Effector memory CD8-positive, alpha-beta T cell (primary cell): ENCODE measurements at places on chromosomes 11 and 22.

- DNase-seq = no peak
- no peak overlapping the region for H3K27ac ChIP-seq
- H3K4me3 ChIP-seq = no peak overlapping the region
- H3K4me1 ChIP-seq = no peaks in the 10 kb centered on the region
These were observed 112.0 kb upstream of the ARHGAP42 start for GRCh38 chr11:100574894-100575769.

GRCh38 chr11:2792381-2793250 is 92.8 kb upstream of the KCNQ1OT1 start:
- peak overlapping the region; percentile 77 for H3K4me3 ChIP-seq
- peak overlapping the region; percentile 27 for H3K27ac ChIP-seq
- H3K4me1 ChIP-seq = peaks cover 6% of the 10 kb centered on the region
- no peak for DNase-seq
- H3K27me3 ChIP-seq = peaks cover 17% of the 10 kb centered on the region
- peaks cover 4% of the 10 kb centered on the region for H3K36me3 ChIP-seq

DNA sequence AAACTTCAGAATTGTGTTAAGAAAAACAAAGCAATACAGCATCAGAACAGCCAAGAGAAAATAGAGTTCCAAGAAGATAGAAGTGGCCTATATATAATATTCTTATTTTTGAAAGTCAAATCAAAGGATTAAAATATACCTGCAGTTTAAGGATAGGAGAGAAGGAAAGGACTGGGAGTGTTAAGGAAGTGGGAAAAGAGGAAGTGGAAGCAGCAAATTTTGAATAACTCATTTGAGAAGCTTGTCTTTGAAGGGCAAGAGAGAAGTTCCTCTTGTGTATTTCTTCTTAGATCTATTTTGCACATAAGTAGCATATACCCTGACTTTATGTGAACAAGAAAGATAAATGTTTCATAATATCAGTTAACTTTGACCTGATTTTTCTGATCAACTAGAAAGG is 62.6 kb upstream of the SLC17A6 start:
- DNase-seq = no peak
- peaks cover 7% of the 10 kb centered on the region for H3K36me3 ChIP-seq
- H3K27ac ChIP-seq = no peak overlapping the region
- H3K4me1 ChIP-seq = no peaks in the 10 kb centered on the region

GRCh38 chr11:97118614-97119200 is 728.9 kb downstream of the JRKL start:
- H3K4me3 ChIP-seq = no peak overlapping the region
- H3K36me3 ChIP-seq = no peaks in the 10 kb centered on the region
- no peak overlapping the region for H3K27ac ChIP-seq
- no peaks in the 10 kb centered on the region for H3K27me3 ChIP-seq
- no peak for DNase-seq
- no peaks in the 10 kb centered on the region for H3K4me1 ChIP-seq

GRCh38 chr11:86941077-86941870 is 13.9 kb downstream of the FZD4 start:
- H3K4me1 ChIP-seq = no peaks in the 10 kb centered on the region
- H3K27ac ChIP-seq = no peak overlapping the region
- DNase-seq = no peak
- H3K36me3 ChIP-seq = no peaks in the 10 kb centered on the region

DNA sequence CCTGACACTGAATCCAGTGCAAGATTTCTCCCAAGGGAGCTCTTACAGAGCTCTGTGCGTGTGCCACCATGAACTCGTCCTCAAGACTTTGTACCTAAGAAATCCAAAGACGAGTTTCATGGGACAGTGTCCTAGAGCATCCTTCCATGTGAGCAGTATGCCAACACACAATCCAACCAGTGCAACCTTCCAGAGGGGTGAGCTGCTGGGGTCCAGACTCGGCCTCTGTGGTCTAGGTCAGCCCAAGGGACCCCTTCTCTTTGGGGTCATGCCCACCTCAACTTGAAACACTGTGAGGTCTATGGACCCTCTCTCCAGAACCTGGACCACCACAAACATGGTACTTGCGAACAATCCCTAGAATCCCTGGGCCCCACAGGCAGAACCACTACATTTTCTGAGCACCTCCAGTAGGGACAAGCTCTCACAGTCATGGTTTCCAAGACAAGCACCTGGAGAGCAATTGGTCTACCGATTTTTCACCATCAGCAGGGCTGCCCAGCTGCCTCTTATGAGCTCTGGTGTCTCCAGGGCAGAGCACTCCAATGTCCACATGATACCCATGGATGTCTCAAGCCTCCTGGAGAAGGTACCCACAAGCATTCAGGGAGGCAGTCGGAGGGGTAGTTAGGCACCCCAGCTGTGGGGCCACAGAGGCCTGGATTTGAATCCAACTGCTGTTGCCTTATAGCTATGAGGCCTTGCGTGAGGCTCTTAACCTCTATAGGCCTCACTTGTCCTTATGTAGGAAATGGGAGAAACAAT is 7.7 kb downstream of the CHST1 start:
- DNase-seq = no peak
- H3K27me3 ChIP-seq = peaks cover 28% of the 10 kb centered on the region
- no peak overlapping the region for H3K27ac ChIP-seq
- H3K36me3 ChIP-seq = peaks cover 3% of the 10 kb centered on the region

DNA sequence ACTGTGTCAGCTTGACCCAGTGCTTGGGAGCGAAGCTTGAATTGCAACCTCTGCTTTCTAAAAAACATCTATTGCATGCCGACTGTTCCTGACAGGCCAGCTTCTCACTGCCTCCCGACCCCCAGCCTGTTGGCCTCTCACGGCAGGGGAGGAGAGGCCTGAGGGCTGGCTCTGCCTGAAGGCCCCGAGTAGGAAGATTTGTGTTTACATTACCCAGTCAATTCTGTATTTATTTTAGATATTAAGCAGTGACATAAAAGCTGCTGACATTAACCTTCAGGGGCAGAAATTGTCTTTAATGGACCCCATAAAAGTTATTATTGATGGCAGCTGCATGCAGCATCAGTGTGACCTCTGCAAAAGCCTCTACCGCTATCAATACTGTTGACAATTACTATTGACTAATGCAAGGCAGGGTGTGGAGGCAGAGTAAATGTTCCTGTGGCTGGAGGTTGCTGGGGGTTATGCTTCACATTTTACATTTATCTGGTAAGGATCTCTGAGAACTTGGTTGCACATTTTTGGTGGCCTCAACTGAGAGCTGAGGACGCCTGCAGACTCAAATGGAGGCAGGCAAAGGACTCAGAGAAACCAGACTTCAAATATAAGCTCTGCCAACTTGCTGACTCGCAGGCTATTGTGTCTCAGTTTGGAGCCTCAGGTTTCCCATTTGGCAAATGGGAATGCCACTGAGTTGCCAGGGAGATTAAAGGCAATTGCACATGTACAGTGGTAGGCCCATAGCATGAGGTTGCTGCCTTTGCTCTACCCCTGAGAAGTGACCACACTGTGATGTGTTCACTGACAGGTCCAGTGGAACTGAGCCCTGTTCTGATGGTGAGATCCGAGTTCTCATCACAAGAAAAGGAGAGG is 380.5 kb downstream of the TENM4 start:
- H3K27ac ChIP-seq = no peak overlapping the region
- H3K27me3 ChIP-seq = peaks cover 22% of the 10 kb centered on the region
- no peak for DNase-seq
- peaks cover 2% of the 10 kb centered on the region for H3K36me3 ChIP-seq
- no peak overlapping the region for H3K4me3 ChIP-seq

DNA sequence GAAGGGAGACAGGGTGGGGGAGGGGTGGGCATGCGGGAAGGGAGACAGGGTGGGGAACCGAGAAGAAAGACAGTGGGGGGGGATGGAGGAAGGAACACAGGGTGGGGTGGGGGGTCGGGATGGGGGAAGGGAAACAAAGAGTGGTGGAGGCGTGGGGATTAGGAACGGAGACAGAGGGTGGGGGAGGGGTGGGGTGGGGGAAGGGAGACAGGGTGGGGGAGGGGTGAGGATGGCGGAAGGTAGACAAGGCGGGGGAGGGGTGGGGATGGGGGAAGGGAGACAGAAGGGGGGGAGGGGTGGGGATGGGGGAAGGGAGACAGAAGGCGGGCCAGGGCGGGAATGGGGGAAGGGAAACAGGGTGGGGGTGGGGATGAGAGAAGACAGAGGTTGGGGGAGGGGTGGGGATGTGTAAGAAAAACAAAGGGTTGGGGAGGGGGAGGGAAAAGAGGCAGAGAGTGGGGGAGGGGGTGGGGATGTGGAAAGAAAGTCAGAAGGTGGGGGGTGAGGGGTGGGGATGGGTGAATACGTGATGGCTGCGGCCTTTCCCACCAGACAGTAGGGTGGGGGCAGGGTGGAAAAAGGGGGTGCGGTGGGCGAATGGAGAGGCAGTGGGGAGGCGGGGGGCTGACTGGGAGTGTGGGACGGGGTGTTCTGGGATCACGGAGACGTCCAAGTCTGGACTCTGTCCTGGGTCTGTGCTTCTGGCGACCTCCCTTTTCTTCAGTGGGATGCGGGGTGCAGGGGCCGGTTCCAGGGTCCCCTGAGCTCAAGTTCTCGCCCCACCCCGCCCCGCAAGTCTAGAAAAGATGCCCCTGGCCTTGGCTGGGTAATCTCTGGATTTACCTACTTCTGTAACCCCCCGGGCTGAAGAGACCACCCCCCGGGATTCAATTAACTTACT is 744 bp downstream of the PRAME start:
- H3K36me3 ChIP-seq = peaks cover 3% of the 10 kb centered on the region
- peaks cover 5% of the 10 kb centered on the region for H3K4me1 ChIP-seq
- H3K27ac ChIP-seq = no peak overlapping the region
- DNase-seq = no peak
- H3K27me3 ChIP-seq = peaks cover 11% of the 10 kb centered on the region
- H3K4me3 ChIP-seq = no peak overlapping the region

DNA sequence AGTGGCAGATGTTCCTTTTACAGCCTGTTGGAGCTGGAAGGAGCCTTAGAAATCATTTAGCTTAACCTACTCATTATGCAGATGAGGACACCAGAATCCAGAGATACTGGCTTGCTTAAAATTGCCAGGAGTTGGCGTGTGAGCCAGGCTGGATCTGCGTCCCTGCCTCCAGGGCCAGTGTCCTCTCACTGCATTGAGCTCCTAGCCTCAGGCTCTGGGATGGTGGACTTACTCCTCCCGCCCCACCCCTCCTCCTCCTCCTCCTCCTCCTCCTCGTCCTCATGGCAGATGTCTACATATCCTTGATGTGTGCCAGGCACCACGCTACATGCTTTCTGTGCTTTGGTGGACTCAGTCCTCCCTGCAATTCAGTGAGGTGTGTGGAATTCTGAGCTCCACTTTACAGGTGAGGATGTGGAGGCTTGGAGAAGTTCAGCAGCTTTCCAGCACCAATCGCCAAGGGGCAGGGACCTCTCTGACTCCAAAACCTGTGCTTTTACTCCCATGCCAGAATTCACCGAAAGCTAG is 24.1 kb downstream of the ADAMTS15 start:
- H3K27me3 ChIP-seq = peaks cover 9% of the 10 kb centered on the region
- no peaks in the 10 kb centered on the region for H3K4me1 ChIP-seq
- DNase-seq = no peak
- H3K4me3 ChIP-seq = no peak overlapping the region
- H3K36me3 ChIP-seq = no peaks in the 10 kb centered on the region

DNA sequence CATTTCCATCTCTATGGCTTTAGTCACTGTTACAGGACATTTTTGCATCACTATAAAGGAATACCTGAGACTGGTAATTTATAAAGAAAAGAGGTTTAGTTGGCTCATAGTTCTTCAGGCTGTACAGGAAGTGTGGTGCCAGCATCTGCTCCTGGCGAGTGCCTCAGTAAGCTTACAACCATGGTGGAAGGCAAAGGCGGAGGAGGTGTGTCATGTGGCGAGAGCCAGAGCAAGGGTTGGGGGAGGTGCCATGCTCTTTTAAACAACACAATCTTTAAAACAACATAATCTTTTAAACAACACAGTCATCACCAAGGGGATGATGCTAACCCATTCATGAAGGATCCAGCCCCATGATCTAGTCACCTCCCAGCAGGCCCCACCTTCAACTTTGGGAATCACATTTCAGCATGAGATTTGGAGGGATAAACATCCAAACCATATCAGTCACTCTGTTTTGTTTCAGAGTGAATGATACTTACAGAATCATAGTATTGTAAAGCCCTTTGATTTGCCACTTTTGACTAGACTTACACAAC is 103.3 kb downstream of the PDE3B start:
- peak overlapping the region; percentile 61 for H3K27ac ChIP-seq
- H3K4me1 ChIP-seq = peaks cover 38% of the 10 kb centered on the region
- no peaks in the 10 kb centered on the region for H3K27me3 ChIP-seq
- no peak for DNase-seq
- H3K4me3 ChIP-seq = no peak overlapping the region
- peaks cover 6% of the 10 kb centered on the region for H3K36me3 ChIP-seq

- H3K27ac ChIP-seq = peak overlapping the region; percentile 62
- H3K27me3 ChIP-seq = no peaks in the 10 kb centered on the region
- no peak for DNase-seq
These were observed 28.0 kb upstream of the RRAS2 start for GRCh38 chr11:14386895-14387480.

DNA sequence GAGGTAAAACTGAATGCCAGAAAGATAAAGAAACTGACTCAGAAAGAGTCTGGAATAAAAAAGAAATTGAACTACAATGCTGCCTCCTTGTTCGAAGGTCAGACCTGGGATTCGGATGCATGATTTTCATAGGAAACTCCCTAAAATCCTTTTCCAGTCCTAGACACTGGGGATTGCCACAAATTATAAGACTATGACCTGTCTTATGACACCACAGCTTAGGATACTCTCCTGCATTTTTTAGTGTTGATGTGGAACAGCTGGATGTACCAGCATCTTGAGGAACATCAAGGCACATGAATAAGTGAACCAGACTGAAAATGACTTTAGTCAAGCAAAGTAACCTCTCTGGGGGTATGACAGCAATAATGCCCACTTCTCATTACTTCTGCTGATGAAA is 9.0 kb downstream of the KIRREL3 start:
- DNase-seq = no peak
- H3K4me1 ChIP-seq = peaks cover 2% of the 10 kb centered on the region
- peaks cover 58% of the 10 kb centered on the region for H3K27me3 ChIP-seq
- H3K36me3 ChIP-seq = no peaks in the 10 kb centered on the region

GRCh38 chr11:73939096-73939495 is 11.7 kb upstream of the DNAJB13 start:
- no peak overlapping the region for H3K4me3 ChIP-seq
- peak overlapping the region; percentile 1 for H3K27ac ChIP-seq
- no peaks in the 10 kb centered on the region for H3K27me3 ChIP-seq
- no peaks in the 10 kb centered on the region for H3K4me1 ChIP-seq

DNA sequence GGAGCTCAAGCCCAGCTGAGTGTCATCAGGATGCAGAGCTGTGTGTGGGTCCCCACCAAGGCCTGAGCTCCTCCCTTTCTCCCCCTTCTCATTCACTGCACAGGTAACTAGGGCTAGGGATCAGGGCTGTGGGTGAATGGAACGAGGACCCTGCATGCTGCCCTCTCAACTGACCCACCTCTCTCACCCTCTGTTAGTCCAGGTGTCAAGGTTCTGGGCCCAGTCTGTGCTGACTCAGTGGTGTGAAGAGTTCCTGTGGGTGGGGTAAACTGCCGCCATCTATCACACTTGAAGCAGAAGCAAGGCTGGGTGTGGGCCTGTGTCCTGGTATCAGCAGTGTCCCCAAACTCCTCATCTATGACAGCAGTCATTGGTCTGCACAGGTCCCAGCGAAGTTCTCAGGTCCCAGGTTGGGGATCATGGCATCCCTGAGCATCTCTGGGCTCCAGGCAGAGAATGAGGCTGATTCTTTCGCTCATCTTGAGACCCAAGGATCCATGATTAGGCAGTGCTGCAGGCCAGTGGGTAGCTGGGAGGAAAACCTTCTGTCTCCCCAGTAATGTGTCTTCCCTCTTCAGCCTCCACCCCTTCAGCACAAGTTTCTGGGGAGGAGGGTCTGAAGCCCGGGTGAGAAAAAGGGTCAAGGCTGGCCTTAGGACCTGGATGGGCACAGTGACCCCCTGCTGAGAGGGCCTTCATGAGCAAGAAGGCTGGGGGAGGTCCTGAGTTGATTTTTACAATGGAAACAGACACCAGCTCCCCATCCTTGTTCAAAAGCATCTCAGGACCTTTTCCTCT is 109.8 kb downstream of the ZNF280B start:
- no peak for DNase-seq
- H3K36me3 ChIP-seq = no peaks in the 10 kb centered on the region
